ENCODE measurements at places on chromosomes 6 and 20. TPM values are rescaled to one million over a fixed set of nuclear protein-coding genes. Genes with fewer than 3 reads are reported as not detected.

GRCh38 chr6:4756247-4756646 is 20.0 kb upstream of the CDYL start:
- H3K4me3 ChIP-seq: no peak overlapping the region
- no peak overlapping the region for H3K27ac ChIP-seq
- peaks cover 24% of the 10 kb centered on the region for H3K27me3 ChIP-seq
- DNase-seq: no peak
- no peaks in the 10 kb centered on the region for H3K36me3 ChIP-seq
- H3K4me1 ChIP-seq: no peaks in the 10 kb centered on the region

- no peaks in the 10 kb centered on the region for H3K4me1 ChIP-seq
- DNase-seq: no peak
- no peaks in the 10 kb centered on the region for H3K36me3 ChIP-seq
- H3K4me3 ChIP-seq: no peak overlapping the region
- peaks cover 1% of the 10 kb centered on the region for H3K27me3 ChIP-seq
Measured at GRCh38 chr6:131980791-131981623, 29.8 kb upstream of the CCN2 start.

DNA sequence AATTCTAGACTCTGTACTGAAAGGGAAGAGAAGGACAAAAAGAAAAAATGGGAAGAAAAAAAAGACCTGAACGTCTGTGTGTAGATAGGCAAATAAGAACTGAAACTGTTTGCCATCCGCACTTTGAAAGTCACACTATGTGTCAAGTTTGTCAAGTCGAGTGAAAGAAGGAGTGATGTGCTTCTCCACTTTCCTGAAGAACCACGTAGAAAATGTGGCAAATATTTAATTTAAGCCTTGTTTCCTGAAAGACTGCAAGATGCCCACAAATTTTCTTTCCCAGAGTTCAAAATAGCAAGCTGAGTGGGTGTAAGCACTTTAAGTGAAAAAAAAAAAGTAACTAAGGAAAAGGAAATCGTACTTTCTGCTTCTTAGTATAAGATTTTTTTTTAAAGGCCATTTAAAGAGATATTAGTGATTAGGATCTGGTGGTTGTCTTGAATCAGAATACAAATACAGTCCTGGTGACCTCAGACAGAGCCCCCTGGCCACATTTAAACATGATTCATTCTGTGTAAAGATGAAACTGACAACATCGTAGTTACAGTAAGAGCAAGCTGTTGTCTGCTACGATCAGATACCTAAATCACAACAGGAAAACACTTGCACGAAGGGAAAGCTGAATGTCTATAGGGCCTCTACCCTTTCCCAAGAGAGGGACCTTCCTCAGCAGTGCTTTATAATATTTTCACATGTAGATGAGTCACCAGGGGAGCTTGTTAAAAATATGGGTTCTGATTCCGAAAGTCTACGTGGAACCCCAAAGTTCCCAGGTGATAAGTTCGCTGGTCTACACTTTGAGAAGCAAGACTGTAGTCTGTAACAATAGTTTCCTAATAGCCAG is 102.3 kb downstream of the HIVEP2 start:
- H3K27ac ChIP-seq: peak overlapping the region; percentile 92
- H3K27me3 ChIP-seq: no peaks in the 10 kb centered on the region
- H3K4me3 ChIP-seq: peak overlapping the region; percentile 67
- peaks cover 8% of the 10 kb centered on the region for H3K36me3 ChIP-seq
- DNase-seq: peak; percentile 43
- H3K4me1 ChIP-seq: peaks cover 84% of the 10 kb centered on the region

DNA sequence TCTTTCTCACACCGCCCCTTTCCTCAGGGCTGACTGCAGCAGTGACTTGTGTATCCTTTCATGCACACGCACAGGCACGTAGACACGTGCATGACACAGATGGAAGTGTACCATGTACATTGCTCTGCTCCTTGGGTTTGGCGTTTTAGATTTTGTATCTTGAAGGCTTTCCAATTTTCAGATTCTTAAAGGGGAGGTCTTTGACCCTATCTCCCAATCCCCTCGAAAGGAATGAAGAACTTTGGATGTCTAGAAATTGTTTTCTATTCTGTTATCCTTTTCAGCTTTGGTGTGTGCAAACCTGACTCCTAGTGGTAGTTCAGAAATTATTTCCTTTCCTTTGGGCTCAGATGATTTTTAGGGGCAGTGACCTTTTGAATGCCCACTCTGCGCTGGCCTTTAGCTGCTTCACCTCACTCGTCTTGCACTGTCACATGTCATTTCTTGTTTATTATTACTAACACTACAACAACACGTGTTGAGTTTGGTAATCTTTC is 63.0 kb downstream of the HIVEP1 start:
- H3K27me3 ChIP-seq: no peaks in the 10 kb centered on the region
- H3K27ac ChIP-seq: no peak overlapping the region
- peaks cover 39% of the 10 kb centered on the region for H3K4me1 ChIP-seq
- no peak for DNase-seq
- peaks cover 28% of the 10 kb centered on the region for H3K36me3 ChIP-seq

DNA sequence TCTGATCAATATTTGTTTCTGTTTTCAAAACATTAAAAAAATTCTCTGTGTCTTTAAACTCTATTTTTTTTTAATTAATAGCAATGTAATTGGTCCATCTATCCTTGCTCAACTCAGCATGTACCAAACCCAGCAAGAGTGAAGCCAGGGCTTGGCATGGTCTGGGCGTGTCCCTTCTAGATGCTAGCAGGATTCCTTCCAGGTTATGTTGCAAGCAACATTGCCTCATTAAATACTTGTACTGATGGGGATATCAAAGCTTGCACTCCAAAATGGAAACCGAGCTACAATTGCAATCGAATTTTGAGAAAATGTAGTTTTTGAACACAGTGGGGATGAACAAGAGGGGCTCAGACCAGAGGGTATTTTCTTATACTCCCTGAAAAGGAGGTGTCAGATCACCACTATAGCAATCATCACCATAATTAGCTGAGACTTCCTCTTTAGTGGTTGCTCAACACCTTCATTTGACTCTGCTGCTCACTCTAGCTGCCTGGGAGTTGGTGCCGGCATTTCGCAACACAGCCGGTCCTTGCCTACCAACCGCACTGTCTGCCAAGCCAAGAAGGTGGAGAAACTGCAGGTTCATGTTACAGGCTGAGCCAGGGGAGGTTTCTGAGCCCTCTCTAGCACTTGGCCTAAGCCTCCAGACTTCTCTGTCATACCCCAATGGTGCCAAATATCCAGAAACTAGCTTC is 67.8 kb upstream of the RALGAPA2 start:
- peaks cover 2% of the 10 kb centered on the region for H3K27me3 ChIP-seq
- no peak overlapping the region for H3K27ac ChIP-seq
- no peaks in the 10 kb centered on the region for H3K36me3 ChIP-seq
- no peak for DNase-seq
- no peaks in the 10 kb centered on the region for H3K4me1 ChIP-seq
- no peak overlapping the region for H3K4me3 ChIP-seq

- no peak overlapping the region for H3K27ac ChIP-seq
- DNase-seq: no peak
- no peaks in the 10 kb centered on the region for H3K27me3 ChIP-seq
- H3K4me3 ChIP-seq: no peak overlapping the region
Measured at GRCh38 chr20:50130995-50131394, 18.0 kb upstream of the UBE2V1 start.

DNA sequence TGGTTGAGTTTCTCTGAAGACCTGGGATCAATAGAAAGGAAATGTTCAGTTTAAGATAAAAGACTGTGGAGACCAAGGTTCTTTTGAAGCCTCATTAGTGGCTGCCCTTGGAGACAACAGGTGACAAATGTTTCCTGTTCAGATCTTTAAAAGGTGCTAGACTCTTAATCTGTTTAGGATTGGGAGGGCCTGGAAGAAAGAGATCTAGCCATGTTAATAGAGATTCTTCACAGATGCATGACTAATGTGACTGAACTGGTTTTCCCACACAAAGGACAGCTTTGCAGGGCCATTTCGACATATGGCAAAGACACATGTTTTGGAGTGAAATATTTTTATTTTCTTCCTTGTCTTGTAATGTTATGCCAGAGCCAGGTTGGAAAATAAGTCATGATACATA is 82.2 kb downstream of the WDR27 start:
- H3K4me1 ChIP-seq: no peaks in the 10 kb centered on the region
- H3K4me3 ChIP-seq: no peak overlapping the region

DNA sequence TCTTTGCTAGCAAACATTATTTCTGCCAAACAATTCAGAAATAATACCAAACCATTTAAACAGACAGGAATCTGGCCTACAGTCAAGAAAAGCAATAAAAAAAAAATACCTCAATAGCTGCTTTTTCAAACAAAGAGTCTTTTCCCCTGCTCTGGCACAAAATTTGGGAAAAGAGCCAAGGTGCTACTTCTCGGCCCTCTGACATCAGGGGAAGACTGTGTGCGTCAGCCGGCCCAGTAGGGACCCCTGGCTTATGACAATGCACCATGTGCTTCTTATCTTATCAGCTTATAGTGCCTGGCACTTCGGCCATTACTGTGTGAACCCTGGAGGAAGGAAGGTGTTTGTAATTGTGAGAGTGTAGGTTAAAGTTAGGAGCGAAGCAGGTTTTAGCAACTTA is 89.4 kb downstream of the PDE10A start:
- H3K27ac ChIP-seq: no peak overlapping the region
- no peak overlapping the region for H3K4me3 ChIP-seq
- no peak for DNase-seq

- no peak for DNase-seq
- no peak overlapping the region for H3K27ac ChIP-seq
- no peaks in the 10 kb centered on the region for H3K36me3 ChIP-seq
- H3K27me3 ChIP-seq: peaks cover 14% of the 10 kb centered on the region
Measured at GRCh38 chr6:129353067-129353466, 356.9 kb downstream of the ARHGAP18 start.

DNA sequence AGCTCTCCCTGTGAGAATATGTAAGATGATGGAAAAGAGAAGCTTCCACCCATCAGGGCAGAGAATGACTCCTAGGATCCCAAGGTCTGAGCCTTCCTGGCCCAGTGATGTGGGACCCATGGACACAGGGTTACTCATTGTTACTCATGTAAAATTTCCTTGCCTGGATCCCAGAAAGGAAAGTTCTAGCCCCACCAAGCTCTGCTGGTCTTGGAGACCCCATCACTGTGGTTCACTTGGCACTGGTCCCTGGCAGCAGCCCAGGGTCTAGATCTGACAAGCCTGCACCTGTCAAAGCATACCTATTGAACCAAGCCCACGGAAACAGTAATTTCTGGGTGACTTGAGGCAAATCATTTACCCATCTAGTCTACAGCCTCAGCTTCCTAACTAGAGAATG is 22.1 kb downstream of the MDGA1 start:
- peaks cover 2% of the 10 kb centered on the region for H3K27me3 ChIP-seq
- no peak for DNase-seq
- H3K27ac ChIP-seq: no peak overlapping the region
- no peaks in the 10 kb centered on the region for H3K36me3 ChIP-seq

DNA sequence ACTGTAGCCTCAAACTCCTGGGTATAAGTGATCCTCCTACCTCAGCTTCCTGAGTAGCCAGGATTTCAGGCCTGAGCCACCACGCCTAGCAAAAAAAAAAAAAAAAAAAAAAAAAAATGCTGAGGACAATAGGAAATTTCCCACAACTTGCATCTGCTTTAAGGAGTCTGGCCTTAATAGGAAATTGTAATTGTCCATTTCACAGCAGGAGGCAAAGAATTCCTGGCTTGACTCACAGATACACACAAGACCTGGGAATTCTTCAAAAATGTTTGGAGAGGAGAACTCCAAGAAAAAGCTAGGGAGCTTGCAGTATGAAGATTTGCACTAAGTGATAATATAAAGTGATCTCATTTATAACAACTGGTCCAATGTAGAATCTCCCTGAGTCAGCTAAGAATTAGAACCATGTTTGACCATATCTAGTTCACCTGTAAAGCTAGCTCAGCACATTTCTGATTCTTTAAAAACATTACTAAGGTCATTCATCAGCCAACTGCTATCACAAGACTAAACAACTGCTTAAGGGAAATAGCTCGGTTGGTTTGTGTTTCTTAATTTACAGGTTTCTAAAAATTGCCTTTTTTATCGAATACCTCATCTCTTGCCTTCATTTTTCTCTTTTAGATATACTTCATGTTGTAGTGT is 80.2 kb upstream of the SLC2A12 start:
- no peaks in the 10 kb centered on the region for H3K4me1 ChIP-seq
- no peak overlapping the region for H3K27ac ChIP-seq
- no peak overlapping the region for H3K4me3 ChIP-seq
- no peaks in the 10 kb centered on the region for H3K36me3 ChIP-seq

GRCh38 chr6:53828966-53829697 is 34.3 kb downstream of the LRRC1 start:
- peaks cover 12% of the 10 kb centered on the region for H3K4me1 ChIP-seq
- peaks cover 2% of the 10 kb centered on the region for H3K27me3 ChIP-seq

DNA sequence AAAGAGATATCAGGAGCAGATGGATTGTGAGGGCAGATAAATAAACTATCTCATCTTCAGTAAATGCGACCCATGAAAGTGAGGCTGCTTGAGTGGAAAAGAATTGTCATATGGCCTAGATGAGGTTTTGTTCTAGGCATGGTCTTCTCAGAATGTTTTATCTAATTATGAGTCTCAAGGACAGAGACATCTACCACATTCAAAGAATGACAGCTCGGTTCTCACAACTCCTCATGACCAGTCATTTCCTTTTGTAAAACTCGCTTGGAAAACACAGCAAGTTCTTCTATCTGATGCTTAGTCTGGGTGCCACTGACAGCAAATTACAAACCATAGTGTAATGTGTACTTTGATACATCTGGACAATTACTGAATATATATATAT is 140.5 kb downstream of the CCDC170 start:
- H3K27ac ChIP-seq: no peak overlapping the region
- H3K4me3 ChIP-seq: no peak overlapping the region
- no peaks in the 10 kb centered on the region for H3K36me3 ChIP-seq
- no peaks in the 10 kb centered on the region for H3K4me1 ChIP-seq
- H3K27me3 ChIP-seq: peaks cover 1% of the 10 kb centered on the region
- DNase-seq: no peak

- no peak overlapping the region for H3K4me3 ChIP-seq
- H3K4me1 ChIP-seq: peaks cover 48% of the 10 kb centered on the region
- peak overlapping the region; percentile 10 for H3K27ac ChIP-seq
- DNase-seq: no peak
Measured at GRCh38 chr20:58896820-58897219, 44.3 kb downstream of the GNAS start.

DNA sequence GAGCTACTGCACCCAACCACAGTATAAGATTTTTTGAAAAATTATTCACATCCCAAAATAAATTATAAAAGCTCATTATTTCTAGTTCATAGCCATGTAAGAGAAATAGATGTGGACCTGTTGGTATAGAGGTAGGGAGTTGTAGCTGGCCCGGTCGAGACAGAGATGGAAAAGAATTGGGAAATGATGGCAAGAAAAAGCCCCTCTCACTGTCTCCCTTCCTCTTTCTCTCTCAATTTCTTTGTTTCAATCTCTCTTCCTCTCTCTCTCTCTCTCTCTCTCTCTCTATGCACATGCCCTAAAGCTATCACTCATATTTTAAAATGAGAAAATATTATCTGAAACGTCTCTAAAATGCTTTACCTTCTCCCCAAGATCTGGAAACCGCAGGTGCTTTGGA is 80.7 kb upstream of the CD83 start:
- no peak for DNase-seq
- H3K36me3 ChIP-seq: no peaks in the 10 kb centered on the region
- H3K4me1 ChIP-seq: peaks cover 12% of the 10 kb centered on the region
- H3K27ac ChIP-seq: no peak overlapping the region
- peaks cover 45% of the 10 kb centered on the region for H3K27me3 ChIP-seq

The YTHDF1 gene
- total RNA-seq: 43.7 TPM

The WFDC10A gene
- not detected for total RNA-seq

The SIRPA gene
- total RNA-seq: not detected

The KIF25 gene
- not detected for total RNA-seq

The SALL4 gene
- total RNA-seq: 2.3 TPM

The IL17F gene
- total RNA-seq: not detected
